HTR-8/SVneo (cell line): ENCODE measurements at places on chromosomes 2 and 18.

DNA sequence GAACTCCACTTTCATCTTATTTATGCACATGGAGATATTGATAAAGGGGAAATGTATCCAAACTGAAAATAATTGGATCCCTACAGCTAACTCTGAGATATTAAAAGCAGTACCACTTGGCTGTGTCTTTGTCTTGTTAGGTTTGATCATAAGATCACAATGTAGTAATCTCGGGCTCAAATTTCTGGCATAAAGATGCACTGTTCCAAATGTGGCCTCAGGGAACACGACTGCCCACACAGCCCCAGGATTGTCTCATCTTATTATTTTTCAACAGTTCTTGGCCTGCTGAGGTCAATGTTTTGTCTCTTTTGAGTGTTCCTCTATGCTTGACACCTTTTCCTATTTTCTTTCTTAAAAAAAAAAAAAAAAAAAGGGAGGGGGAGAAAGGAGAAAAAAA is 114.1 kb downstream of the GBX2 start:
- DNase-seq = no peak

- peak; percentile 44 for DNase-seq
These were observed 419.7 kb upstream of the TNP1 start for GRCh38 chr2:217279556-217279955.

DNA sequence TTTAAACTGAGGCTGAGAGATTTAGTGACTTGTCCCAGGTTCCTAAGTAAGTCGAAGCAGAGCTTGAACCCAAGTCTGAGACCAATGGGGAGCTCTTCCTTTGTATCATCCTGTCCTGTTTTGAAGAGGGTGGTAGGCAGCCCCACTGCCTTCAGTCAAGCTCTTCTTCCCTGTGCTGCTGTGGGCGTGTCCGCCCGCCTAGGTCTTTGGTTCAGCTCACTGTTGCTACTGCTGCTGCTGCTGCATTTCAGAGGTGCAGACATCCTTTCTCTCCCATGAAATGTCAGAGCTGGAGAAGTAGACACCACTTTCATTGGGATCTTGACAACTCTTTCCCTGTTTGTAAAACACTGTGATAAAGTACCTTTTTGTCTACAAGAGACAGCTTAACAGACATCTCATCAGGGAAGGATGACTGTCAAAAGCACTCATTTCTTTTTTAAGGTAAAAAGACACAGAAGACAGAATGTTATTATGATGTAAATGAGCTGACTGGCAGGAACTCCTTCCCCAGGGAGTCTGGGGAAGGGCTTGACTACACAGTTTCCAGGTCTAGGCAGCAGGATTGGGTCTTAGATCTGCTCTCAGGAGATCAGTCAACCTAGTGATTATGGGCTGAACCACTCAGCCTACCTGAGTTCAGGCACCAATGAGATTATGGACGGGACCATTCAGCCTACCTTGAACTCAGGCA is 91.7 kb upstream of the TRIB2 start:
- no peak for DNase-seq

- no peak for DNase-seq
These were observed 697.4 kb upstream of the NXPH2 start for GRCh38 chr2:139477618-139478017.

- DNase-seq = no peak
These were observed 546 bp downstream of the CHPF start for GRCh38 chr2:219542931-219543595.

GRCh38 chr2:42713920-42714319 is 50.0 kb downstream of the OXER1 start:
- DNase-seq = no peak

- no peak for DNase-seq
These were observed 19.1 kb downstream of the SH2D6 start for GRCh38 chr2:85437488-85438200.

- DNase-seq = no peak
These were observed 120.9 kb downstream of the SPTBN1 start for GRCh38 chr2:54577035-54577434.

DNA sequence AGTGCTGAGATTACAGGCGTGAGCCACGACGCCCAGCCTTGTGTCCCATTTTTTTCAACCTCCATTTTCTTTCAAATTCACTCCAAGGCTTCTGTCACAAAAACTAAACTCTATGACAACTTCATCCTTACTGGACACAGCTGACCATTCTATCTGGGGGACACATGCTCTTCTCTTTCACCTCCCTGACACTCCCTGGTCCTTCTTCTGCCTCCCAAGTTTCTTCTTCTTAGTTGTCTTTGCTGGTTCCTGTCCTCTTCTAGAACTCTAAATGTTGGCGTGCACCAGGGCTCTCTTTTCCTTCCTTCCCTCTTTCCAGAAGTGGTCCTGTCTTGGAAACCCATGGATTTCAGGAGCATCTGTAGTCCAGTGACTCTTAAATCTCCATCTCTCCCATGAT is 40.1 kb upstream of the LPIN2 start:
- no peak for DNase-seq

DNA sequence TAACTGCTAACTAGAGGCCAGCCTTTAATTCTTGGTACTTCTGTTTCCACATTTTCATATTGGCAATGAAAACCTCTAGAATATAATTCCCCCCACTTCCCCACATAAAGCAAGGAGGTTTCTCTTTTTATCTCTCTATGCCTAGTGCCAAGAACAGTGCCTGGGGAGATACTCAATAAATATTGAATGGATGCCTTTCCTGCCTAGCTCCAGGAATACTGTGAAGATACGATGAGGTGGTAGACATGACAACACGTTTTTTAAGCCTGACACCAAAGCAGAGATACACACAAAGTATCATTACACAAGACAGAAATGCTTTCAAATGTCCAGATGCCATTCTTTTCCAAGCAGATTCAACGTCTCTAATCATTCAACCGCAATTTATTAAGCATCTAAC is 535.5 kb downstream of the XIRP2 start:
- DNase-seq = no peak

DNA sequence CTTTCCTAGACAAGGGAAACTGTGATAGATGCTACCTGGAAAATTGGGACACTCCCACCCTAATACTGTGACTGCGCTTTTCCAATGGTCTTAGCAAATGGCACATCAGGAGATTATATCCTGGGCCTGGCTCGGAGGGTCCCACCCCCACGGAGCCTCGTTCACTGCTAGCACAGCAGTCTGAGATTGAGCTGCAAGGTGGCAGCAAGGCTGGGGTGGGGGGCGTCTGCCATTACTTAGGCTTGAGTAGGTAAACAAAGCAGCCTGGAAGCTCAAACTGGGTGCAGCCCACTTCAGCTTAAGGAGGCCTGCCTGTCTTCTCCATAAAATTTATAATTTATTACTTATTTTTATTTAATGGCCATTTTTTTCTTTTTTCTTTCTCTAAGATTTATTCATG is 802.1 kb upstream of the SLC39A10 start:
- DNase-seq = no peak

DNA sequence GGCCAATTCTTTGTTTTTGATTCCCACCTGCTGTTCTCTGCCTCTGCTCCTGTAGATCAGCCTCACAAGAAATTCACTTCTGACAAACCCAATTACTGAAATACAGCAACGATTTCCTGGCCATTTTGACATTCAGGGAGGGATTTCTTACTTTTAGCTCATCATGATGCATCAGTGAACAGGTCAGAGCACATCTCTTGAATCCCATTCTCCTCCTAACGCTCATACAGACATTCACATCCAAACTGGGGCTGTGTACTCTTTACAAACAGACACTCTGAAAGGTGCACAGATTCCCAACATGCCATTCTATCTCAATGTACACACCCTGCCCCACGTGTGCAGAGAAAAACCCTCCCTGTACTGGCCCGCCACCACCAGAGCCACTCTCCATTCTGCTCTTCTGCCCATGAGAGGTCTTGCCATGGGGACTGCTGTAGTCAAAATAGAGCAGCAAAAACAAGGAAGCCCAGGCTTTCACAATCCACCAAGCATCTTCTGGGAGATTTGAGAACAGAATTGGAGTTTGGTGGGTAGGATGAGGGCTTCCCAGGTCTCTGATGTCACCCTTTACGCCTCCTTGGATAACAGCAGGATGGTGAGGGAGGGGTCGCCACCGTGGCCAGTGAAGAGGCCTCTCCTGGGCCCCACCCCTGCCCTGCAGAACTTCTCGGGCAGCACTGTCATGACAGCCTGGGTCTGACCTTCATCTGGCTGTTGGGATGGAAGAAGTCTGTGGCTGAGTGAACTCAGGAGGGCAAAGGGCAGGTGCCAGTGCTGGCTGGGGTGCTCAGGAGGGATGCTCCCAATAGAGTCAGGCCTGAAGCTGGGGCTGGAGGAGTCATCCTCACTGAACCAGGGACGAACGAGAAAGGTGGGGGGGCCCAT is 41.9 kb upstream of the ZFP36L2 start:
- DNase-seq = no peak

DNA sequence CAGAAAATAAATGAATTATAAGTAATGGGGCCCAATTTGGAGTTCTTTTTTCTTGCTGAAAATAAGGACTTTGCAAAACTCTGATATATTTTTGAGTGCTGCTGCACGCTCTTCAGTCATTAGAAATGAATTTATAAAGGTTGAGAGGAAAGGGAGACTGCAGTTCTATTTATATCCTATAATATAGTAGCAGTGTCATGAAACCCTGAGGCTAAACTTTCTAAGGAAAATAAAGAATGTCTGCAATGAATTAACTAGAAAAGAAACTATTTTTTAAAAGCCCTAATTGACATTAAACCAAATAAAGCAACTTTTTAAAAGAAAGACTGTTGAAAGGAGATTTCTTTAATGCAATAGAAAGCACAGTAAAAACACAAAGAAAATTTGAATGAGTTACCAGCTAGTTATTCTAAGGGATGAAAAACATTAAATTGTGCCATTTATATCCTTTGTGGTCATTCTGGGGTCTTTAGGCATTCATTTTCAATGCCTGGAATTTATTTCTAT is 1072.8 kb upstream of the TMEFF2 start:
- no peak for DNase-seq

GRCh38 chr2:172193331-172194089 is 90.8 kb upstream of the DLX2 start:
- no peak for DNase-seq

DNA sequence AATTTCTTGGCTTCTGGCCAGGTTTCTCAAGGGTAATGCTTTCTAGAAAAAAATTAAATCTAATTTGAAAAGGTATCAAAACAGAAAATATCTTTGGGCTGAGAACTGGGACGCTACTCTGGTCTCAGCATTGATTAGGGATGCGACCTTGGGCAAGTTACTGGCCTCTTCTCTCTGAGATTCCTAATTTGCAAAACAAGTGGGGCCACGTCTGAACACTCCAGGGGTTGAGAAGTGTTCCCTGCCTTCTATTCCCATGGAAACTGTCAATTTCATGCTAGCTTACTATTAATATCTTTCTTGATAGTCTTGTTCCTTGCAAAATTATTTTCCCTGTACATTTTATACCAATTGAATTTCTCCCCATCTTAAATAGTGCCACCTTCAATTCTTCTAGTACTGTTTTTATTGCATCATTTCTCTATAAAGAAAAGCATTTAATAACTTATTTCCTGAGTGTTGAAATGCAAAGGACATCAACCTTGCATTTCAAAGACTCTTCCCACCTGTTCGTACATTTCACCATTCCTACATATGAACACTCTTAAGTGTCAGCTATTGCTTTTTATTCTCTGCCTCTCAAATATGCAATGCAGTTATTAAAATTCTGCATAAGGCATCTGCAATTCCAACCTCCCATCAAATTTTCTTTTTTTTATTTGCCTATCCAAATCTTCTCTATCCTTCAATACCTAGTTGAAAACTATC is 118.3 kb upstream of the DSEL start:
- DNase-seq = no peak

DNA sequence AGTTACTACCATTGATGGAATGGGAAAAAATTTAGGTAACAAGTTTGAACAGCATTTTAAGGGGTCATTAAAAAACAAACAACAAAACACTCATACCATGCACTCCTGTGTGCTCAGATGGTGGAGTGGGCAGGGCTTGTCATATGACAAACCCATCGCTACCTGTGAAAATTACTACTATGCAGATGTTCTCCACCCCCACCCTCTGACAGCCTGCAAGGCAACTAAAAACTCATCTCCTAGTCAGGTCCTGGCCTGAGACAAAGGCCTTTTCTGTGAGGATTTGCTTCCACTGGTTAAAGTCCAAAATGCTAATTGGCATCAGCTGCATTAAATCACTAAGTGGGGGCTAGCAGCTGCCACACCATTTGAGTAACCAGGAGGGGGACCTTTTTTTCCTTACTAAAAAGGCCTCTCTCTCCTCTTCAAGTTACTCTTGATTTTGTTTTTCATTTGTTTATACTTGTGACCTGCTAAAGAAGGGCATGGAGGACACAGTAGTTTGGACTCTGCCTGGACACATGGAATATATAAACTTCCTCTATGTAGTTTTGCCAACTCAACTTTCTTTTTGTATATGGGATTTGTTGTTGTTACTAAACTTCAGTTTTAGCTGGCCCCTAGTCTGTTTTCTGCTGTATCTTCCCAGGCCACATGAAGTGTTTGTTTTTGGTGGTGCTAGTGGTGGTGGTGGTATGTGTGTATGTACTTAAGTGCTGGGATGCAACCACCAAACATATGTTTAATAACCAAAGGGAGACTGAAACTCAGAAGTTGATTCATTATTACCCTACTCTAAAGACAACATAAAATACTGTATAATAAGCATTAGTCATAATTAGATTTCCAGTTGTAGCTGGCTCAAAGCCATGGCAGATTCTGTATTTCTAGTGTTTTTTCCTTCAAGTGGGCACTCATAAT is 121.3 kb downstream of the MAP4K4 start:
- no peak for DNase-seq

DNA sequence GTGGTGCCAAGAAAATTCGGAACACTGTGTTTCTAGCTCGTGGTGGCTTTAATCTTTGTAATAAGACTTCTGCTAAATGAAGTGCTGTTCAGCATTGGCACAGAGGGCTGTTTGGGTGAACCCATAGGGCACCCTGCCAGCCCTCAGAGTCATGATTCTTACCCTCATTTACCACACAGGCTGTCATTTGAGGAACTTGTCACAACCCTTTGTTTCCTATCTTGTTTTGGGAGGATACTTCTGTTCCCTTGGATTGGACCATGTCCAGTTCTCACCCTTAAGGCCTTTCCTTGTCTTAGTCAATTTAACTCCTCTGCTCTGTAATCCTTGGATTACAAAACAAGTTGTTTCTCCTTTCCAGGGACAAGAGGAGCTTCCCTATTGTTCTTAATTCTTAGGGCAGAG is 225.7 kb downstream of the MTX2 start:
- DNase-seq = no peak

GRCh38 chr2:224747765-224748164 is 31.6 kb upstream of the CCDC195 start:
- no peak for DNase-seq

DNA sequence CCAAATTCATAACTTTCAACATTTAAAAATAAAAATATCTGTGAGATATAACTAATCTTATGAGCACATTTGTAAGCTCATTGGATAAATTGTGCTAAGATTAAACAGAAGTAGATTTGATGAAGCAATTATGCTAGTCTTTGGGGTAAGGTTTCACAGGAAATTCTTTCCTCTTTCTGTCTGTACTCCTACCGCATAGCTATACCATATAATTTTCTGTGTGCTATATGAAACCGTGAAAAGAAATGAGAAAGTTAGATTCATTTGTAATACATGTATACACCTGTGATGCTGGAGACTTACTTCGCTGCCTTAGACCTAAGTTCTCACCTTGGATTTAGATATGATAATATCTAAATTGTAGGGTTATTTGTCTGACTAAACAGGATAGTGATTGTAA is 184.7 kb downstream of the PPP1R1C start:
- DNase-seq = no peak
